ENCODE measurements at places on chromosomes 7 and 10.

GRCh38 chr7:57646219-57646900 is 196.4 kb downstream of the ZNF716 start:
- DNase-seq: no peak

DNA sequence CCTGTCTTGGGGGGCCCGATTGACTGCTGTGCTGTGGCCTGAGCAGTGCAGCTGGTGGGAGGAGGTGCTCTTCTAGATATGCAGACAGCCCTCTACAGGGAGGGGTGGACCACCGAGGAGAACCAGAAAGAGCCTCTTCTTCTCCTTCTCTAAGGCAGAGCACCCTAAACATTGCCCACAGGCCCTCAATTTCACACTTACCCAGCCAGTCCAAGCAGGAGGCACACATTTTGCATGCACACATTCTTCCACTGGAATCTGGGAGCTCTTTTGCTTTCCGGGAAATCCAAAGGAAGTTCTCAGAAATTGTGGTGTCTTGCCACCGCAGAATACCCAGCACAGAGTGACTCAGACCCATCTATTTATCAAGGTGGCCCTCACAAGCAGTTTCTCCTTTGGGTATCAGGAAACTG is 45.8 kb downstream of the EEPD1 start:
- no peak for DNase-seq

DNA sequence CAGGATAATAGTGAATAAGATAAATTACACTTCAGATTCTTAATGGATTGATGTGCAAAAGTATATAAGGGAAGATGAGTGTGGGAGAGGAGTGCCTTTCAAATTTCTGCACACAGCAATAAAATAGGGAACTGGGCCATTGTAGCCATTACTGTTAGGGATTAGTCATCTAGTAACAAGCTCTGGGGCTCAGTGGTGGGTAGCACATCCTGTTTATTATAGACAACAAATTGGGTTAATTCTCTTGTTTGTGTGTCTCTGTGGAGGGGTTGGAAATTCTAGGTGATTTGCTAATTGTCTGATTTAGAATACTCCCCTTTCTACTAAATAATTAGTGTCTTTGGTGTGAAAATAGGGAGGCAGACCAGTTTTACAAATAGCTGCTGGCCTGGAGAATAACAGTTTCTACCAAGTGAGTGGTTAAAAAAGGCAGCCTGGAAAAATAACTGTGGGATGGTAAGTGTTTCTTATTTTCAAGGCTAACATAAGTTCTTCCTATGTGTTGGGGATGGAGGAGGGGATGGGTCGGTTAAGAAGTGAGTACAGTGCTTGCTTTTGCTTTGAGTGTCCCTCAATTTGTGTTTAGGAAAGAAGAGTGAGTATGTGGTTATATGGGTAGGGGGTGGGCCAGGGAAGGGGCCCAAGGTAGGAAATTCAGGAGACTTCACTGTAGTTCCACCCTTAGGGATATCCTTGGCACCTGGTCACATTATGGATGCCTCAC is 43.3 kb upstream of the TMEM248 start:
- no peak for DNase-seq

DNA sequence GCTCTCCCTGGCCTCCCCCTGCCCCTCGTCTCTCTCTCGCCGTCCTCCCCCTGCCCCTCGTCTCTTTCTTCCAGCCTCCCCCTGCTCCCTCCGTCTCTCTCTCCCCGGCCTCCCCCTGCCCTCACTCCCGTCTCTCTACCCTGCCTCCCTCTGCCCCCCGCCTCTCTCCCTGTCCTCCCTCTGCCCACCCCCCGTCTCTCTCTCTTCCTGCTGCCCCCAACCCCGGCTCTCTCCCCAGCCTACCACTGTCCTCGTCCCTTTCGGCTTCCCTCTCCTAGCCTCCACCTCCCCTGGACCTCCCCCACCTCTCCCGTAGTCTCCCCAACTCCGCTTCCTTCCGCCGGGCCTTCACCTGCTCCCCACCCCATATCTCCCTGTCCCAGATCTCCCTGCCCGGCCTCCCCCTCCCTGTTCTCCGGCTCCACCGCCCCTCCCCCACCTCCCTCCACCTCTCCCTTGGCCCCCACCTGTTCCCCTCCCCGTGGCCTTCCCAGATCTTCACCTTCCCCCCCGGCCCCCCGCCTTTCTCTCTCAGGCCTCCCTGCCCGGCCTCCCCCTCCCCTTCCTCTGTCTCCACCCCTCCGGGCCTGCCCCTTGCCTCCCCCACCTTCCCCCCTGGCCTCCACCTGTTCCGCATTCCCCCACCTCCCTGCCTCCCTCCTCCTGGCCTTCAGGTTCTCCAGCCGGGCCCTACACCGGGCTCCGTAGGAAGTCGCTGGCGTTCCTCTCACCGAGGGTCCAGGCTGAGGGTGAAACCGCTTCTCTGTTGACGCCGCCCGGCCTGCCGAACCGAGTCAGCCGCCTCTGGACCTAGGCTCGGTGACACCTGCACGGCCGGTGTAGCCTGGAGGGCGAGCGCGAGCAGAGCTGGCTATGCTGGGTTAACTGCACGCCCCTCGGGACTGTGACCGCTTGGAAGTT is 1.2 kb downstream of the GET4 start:
- no peak for DNase-seq

DNA sequence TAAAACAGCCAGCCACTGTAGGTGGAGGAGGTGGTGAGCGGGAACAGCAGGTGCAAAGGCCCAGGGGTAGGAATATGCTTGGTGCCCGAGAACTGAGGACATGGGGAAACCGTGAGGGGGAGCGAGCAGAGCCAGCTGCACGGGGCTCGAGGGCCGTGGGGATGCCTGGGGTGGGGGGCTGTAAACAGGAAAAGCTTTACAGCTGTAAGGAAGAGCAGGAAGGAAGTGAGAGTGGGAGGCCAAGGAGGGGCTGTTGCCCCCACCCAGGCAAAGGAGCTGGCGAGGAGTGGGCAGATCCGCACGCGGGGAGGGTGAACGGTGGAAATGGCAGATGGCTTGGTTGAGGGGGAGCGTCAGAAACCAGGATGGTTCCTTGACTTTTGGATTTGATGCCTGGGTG is 34.4 kb downstream of the ZMIZ1 start:
- DNase-seq: no peak

GRCh38 chr10:20919481-20919880 is 22.4 kb upstream of the NEBL start:
- no peak for DNase-seq

DNA sequence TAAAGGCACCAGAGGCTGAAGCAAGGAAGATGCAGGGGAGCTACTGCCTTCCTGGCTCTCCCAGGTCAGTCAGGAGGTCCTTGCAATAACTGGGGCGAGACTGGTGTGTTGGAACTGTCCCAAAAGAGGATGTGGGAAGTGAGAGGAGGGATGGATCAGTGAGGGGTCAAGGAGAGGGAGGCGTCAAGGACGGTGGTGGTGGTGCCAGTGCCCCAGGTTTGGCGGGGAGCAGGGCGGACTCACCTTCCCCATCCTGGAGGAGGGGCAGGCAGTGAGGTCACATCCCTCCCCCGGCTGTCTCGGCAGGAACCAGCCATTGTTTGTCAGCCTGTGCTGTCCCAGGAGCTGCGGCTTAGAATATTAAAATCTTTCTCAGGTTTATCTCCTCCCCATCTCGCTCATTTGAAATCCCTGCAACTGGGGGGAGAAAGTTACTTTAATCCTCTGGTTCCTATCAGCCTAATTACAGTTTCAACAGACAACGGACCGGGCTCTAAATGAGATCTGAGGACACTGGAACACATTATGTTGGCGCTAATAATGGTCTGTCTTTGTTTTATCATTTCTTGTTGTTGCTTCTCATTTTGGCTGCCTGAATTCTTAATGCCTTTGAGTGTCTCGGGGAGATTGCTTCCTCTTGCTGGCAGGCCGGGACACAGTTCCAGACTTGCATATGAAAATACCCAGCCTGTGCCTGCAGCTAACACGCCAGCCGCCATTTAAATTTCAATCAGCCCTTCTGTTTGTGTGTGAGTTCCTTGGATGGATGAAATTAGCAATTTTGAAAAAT is 387.5 kb downstream of the RPS24 start:
- DNase-seq: no peak

- no peak for DNase-seq
These were observed 40.1 kb downstream of the PFKP start for GRCh38 chr10:3107426-3107961.

DNA sequence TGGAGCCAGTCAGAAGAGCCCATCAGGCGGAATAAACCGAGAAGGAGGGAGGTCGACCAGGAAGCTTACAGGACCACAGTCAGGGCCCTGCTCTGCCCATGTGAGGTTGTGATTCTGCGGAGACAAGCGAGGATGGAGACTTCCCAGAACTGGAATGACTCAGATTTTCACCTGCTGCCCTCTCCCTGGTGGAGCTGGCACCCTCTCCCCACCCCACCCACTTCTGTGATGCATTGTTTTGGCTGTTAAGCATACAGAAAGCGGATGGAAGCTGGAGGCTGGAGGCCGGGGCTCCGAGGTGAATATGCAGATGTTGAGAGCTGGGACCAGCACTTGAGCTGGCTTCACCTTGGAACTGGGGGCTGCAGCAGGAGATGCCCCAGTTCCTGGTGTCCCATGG is 57.4 kb downstream of the NPTX2 start:
- DNase-seq: no peak

DNA sequence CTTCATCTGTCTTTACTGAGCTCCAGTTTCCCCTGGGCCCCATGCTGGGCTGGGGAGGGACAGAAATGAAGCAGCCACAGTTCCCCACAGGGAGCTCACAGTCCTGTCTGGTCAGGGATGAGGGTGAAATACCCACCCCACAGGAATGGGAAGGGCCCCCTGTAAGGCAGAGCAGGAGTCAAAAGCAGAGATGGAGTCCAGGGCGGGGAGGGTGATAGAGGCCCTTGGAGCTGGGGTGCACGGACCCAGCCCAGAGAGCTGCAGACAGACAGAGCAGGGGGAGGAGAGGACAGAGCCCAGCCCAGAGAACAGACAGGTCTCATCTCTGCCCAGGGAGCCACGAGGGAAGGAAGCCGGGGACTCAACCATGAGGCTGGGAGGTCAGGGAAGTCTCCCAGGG is 34.9 kb upstream of the ZNF488 start:
- no peak for DNase-seq
